ENCODE measurements at places on chromosomes 7 and 10.

DNA sequence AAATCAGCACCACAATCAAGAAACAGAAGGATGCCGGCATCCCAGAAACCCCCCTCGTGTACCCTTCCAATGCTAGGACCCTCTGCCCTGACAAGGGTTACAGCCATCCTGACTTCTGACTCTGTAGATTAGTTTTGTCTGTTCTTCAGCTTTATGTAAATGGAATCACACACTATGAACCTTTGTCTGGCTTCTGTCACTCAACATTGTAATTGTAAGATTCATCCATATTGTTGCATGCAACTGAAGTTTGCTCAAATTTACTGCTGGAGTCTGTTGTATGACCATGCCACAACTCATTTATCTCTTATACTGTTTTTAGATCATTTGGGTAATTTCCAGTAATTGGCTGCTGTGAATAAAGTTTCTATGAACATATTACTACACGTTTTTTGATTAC is 8.4 kb downstream of the IKZF5 start:
- no peak for DNase-seq

DNA sequence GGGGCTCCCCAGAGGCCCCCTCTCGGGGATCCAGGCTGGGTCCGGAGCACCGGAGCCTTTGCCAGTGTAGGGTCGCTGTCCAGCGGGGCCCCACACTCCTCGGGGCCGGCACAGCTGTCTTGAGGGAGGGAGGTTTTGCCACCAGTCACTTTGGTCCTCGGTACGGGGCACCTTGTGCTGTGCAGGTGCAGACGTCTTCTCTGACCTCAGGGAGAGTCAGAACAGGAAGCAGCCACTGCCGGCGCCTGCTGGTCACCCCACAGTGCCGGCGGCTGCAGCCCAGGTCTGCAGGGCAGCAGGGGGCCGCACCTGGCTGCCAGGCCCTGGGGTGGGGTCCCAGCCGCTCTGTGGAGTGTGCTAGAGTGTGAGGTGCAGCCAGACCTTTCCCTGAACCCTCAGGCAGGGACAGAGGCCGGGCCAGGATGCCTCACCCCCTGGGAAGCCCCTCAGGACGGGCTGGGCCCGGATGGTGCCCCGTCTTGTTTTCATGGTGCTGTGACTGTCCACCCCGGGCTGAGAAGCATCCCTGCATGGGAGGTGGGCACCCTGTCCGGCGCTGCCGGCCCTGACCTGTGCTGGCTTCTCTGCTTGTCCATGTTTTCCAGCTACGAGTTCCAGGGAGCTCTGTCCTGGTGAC is 8.2 kb downstream of the MAFK start:
- no peak for DNase-seq

DNA sequence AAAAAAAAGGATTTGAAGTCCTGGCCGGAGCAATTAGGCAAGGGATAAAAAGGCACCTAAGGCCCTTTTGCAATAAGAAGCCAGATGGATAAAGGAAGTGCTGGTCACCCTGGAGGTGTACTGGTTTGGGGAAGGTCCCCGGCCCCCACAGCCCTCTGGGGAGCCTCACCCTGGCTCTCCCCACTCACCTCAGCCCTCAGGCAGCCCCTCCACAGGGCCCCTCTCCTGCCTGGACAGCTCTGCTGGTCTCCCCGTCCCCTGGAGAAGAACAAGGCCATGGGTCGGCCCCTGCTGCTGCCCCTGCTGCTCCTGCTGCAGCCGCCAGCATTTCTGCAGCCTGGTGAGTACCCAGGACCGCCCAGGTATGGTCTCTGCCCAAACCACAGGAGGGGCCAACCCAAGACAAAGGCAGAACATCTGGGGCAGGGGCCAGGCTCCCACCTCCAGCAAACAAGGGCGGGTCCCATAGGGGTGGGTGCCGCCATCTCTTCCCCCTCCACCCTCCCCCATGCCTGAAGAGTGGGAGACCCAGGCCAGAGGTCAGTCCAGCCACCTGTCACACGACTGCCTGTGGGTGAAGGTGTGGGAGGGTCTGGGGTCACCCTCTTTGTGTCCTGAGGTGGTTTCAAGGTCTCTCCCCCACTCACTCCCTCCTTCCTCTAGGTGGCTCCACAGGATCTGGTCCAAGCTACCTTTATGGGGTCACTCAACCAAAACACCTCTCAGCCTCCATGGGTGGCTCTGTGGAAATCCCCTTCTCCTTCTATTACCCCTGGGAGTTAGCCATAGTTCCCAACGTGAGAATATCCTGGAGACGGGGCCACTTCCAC is at the start of gene PILRB:
PILRB (plus strand) TSS at position 91 of the 830 bp plus-strand sequence; CDS start at position 277, 186 bp downstream.
- no peak for DNase-seq

DNA sequence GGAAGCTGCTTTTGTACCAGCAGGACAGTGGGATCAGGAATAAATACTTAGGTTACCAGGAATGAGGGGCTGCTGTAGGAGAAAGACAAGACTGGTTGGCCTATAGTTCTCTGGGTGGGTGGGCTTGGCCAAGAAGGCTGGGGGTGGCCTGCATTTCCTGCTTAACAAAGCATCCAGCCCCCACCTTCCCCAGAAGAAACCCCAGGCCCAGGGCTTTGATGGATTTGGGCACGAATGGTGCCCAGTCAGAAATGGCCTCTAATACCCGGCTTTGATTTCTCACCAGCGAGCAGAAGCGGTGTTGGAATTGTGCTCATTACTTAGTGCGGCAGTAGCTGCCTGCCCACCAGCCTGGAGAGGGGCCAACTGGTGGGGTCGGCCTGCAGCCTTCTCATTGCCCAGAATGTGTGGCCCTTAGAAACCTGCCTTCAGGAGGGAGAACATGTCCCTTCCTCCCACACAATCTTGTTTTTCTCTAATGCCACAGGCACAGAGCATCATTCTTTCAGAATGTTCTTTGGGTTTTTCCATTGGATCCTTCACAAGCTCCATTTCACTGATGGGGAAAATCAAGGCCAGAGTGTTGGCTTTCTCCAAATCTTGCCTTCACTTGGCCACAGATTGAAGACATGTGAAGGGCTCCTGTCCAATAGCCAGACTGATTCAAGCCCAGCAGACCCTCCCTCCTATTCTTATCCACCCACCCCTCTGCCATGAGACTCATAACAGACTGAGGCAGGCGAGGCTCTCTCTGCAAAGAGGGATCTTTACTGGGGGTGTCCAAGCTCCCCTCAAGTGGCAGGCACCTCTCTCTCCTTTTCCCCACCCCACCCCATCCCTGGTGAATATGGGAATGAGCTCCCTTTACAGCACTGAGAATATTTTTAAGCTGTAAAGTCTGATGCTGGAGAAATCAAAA is 2.5 kb downstream of the UNC5B start:
- DNase-seq = no peak

GRCh38 chr10:62183442-62183841 is 85.2 kb downstream of the RTKN2 start:
- peak; percentile 43 for DNase-seq

- DNase-seq = no peak
Observed at GRCh38 chr10:124685261-124685660, 58.9 kb downstream of the FAM53B start.

GRCh38 chr10:102327002-102327401 is 68.5 kb upstream of the NFKB2 start:
- no peak for DNase-seq

DNA sequence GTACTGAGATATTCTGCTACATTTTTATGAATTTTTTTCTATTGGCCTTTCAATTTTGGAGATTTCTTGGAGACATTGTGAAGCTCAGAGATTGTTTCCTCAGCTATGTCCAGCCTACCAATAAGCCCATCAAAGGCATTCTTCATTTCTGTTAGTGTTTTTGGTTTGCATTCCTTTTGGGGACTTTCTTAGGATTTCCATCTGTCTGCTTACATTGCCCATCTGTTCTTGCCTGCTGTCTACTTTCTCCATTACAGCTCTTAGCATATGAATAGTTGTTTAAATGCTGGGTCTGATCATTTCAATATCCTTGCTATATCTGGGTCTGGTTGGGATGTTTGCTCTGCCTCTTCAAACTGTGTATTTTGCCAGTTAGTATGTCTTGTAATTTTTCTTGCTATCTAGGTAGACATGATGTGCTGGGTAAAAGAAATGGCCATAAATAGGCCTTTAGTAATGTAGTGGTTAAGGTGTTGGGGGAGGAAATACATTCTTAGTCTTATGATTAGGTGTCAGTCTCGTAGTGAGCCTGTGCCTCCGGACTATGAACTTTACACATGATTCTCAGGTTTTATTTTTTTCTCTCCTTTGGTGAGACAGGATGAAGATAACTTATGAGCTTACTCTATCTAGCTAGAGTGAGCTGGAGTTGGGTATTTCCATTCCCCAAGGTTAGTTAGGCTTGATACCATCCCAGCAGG is 32.6 kb upstream of the NME8 start:
- DNase-seq = no peak

GRCh38 chr7:64098-64915 is 128.1 kb upstream of the FAM20C start:
- peak; percentile 61 for DNase-seq

GRCh38 chr7:54483523-54483922 is 58.7 kb upstream of the VSTM2A start:
- no peak for DNase-seq

DNA sequence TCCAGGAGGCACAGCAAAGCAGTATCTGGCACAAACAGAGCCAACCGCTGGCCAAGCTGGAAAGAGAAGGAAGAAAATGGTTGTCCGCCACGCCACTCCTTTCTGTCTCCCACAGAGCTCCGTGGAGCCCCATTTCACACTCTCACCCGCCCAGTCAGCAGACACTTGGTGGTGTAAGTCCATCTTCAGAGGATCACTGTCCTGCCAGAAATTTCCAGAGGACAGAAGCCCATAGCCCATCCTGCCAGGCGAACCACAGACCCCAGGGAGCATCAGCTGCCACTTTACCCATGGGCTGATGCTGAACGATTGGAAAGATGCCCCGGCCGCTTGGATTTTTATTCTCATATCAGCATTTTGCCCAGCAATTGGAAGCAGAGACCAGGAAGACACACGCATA is 144.7 kb upstream of the LYZL2 start:
- no peak for DNase-seq

DNA sequence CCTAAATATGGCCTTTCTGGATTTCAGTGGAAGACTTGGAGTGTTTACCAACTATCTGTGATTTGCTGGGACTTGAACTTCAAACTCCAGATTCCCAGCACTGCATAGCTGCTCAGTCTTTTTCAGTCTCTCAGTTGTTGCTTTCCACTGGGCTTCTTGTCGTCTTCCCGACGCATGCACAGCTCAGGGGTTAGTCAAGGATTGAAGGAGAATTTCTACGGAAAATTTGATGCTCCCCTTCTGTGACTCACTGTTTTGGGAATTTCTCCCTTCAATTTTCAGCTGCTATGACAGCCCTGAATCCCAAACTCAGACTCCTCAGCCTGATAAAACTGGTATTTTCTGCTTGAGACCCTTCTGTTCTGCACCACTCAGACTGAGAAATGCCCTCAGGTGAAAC is 91.7 kb downstream of the CYP26A1 start:
- DNase-seq = peak; percentile 70

DNA sequence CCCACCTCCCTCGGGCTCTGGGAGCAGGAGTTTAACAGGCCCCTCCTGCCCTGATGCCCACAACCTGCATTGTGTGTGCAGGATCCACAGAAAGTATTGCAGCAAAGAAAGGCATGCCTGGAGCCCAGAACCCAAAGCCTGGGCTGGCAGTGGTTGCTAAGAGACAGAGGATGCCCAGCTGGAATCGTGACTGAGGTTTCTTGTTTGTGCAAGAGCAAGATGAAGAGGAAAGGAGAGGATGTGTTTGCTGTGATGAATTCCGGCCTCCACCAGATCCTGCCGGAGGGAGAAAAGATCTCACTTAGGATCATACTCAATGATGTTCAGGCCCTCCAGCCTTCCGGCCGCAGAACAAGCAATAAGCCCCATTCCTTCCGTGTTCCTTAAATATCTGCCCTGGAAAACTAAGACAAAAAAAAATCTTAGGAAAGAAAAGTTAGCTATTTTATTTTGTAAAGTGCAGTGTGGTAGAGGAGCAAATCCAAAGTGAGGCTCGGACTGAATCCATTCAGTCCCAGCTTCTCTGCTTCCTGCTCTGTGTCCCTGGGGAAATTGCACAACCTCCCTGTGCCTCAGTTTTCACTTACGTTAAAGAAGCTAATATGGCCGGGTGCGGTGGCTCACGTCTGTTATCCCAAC is 57.1 kb downstream of the SLIT1 start:
- no peak for DNase-seq

DNA sequence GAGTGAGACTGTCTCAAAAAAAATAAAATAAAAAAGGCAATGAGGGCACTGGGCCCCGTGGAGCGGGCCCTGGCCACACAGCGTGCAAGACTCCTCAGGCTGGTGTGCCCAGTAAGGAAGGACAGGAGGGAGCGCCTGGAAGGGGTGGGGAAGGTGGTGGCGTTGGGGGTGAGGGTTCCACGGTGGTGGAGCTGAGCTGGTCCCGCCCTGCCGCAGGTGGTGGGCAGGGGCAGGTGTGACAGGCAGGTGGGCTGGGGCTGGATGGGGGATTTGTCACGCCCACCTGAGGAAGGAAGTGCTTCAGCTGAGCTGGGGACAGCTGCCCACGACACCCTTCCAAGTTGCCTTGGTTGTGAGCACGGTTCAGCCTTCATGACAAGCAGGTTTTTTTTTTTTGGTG is 760 bp upstream of the PRAP1 start:
- no peak for DNase-seq

DNA sequence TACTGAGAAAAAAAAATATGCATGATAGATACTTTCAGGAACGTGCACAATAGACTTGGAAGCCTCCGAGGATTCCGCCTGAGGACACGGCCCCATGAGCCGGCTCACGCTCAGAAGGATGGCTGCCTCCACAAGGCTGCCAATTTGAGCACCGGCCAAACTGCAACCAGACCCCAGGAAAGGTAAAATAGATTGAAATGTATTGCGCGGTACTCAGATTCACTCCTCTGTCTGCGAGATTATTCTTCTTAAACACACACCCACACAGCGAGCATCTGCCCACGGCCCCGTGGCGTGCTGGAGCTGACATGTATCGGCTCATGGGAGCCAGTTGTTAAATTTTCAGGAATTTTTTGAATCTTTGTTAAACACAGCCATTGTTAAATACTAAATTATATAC is 653.2 kb upstream of the MKI67 start:
- DNase-seq = no peak

- DNase-seq = no peak
Observed at GRCh38 chr10:107159871-107160270, 4.6 kb downstream of the SORCS1 start.

DNA sequence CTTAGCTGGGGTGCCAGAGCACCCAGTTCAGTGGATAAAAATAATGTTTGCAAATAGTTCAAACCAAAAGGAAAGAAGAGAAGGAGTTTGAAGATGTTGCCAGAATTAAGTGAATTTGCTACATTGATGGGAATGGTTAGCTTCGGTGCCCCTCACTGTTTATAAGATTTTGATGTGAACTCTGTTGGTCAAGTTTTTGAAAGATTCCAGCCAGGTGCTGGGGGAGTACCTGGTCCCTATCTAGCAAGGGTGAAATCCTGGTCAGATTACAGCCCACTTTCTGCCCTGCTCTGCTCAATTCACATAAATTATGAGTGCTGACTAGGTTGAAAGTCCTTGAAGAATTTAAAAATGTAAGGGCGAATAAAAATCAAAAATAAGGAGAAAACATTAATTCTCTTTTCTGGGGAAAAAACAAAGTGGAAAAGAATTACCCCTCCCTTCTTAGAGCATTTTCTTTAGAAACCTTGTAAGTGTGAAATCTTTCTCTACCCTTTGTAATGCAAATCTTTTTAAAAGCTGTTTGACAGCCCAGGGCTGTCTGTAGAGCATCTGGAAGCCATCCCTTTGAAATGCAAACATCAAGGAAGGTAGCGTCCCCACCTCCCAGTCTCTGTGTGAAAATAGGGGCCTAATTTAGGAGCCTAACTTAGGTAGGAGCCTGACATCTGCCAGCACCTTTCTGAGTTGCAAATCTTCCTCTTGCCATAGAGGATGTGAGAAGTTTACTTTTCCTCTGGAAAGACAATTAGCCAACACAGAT is 1.4 kb upstream of the GIMAP5 start:
- DNase-seq = no peak

Measured in fibroblast of lung (primary cell).